ENCODE measurements at places on chromosomes 2 and 18.

- DNase-seq, result no peak
Observed at GRCh38 chr2:205688417-205689200, 6.3 kb downstream of the NRP2 start.

GRCh38 chr2:111225856-111226255 lies 105.1 kb downstream of the BCL2L11 start:
- peak; percentile 17 for DNase-seq

DNA sequence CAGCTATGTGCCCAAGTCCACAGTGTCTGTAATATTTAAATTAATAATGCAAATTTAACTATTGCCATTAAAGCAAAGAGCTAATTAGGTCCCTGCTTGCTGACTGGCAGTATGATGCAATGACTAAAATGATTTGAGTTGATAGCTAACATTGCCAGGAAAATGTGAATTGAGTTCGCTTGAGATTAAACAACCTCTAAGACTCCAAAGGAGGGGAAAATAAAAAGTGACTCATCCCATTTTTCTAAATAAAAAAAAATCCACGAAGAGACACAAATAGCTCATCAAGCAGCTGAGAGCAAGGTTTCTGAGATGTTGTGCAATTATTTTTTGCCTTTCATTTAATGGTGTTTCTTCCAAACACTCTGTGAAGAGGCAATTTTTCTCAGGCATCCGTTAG lies 413.0 kb downstream of the MTX2 start:
- DNase-seq, result no peak

DNA sequence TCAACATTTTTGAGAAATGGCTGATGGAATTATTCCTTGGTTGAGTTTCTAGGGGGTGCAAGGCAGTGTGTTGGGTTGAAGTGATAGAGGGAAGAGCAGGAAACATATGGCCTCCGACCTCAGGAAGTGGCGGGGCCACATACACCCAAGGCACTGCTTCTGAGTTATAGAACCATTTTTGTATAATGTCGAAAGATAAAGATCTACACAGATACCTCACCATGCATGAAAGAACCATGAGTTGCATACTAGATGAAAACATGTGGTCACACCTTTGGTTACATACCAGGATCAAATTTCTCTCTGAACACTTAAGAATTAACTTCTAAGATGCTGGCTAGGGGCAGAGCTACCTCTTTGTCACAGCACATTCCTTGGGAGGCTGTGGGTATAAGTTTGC lies 23.2 kb downstream of the LAMA3 start:
- no peak for DNase-seq

- no peak for DNase-seq
Observed at GRCh38 chr2:241868661-241869081, 858 bp upstream of the RTP5 start.

DNA sequence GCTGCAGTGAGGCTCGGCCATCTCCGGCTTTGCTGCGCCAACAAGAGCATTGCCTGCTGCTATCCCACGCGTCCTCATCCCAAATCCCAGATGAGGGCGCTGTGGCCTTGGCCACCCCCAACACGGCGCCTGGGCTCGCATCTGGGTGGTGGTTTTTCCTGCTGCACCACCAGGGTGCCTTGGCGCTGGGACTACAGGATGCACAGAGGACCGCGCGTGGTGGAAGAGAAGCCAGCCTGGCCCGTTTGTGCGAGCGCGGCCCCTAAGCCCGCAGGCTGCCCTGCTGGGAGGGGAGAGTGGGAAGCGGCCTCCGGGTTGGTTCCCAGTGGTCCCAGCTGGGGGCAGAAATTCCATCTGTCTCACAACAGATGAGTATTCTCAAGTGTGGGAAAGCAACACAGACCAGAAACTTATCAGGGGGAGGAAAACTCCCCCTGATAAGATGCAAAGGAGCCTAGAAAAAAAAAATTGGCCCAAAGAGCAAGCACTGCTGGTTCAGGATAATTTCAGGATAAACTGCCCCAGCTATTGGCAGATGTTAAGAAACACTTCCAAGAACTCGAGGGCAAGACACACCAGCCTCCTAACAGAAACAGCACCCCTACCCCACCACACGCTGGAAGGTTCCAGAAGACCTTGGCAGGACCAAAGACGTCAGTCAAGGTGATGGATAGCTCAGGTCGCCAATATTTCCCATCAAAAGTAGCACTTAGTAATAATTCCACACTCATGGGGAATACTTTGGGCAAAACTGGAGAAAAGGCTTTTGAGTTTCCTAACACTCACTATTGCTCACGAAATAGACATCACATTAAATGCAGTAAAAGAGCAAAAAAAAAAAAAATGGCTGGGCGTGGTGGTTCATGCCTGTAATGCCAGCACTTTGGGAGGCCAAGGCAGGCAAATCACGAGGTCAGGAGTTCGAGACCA lies 152.1 kb downstream of the PXDN start:
- DNase-seq, result no peak

DNA sequence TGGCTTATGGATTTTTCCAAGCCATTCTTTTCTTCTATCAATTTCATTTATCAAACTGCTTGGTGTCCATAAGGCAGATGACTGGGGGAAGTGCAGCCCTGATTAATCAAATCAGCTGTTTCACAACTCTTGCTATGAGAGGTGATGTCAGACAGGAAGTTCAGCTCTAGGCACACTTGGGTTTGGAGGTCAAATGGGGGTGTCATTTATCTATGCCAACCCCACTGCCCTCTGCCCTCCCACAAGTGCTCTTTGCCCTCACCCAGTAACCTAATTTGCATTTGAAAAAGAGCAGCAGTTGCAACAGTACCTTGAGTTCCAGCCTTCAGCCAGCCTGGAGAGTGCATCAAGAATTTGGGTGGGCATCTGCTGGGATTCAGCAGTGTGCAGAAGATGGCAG lies 431.3 kb upstream of the SPRED2 start:
- DNase-seq, result no peak

DNA sequence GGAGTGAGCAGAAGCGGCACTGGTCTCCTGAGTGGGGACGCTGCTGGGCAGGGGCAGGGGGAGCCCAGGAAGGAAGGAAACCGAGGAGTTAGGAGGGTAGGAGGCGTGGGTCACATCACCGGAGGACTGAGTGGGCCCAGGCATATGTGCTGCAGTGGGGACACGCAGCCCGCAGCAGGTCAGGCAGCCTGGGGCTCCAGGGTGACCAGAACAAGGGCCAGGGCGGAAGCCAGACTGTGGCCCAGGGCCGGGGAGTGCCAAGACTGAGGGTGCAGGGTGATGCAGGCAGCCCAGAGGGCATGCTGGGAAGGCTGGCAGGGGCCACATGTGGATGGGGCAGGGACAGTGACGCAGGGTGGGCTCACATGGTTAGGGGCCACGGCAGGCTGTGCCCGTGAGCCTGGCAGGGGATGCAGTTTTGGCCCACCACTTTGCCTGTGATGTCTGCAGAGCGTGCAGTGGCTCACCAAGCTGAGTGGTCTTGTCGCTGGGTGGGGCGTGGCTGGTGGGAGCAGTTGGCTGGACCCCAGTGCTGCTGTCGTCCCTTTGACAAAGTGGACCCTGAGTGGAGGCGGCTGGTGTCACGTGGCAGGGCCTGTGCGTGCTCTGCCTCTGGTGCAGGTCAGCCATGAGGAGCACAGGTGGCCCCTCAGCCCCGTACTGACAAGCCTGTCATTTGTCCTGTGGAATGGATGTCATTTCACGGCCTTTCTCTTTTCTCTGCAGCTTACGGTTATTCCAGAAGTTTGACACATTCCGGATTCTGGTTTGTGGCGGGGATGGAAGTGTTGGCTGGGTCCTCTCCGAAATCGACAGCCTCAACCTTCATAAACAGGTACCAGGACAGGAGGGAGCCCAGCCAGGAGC lies 87.1 kb downstream of the DGKD start:
- no peak for DNase-seq

- no peak for DNase-seq
Observed at GRCh38 chr2:98445177-98445682, 572 bp downstream of the INPP4A start.

DNA sequence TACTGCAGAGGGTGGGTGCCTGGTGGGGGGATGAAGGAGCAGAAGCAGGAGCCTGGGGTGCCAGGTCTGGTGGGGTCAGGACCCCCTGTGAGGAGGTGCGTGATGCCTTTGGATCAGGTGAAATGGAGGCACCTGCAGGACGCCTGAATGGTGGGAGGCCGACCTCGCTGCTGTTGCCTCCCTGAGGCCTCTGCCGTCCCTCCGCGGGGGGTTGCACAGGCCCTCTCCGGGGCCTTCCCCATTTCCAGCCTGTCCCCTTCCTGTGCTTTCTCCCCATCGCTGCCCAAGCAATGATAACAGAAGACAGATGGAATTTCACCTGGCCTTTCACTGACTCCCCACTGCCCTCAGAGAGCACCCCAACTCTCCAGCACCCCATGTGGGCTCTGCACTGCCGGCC lies 259.3 kb downstream of the ALPK2 start:
- no peak for DNase-seq

DNA sequence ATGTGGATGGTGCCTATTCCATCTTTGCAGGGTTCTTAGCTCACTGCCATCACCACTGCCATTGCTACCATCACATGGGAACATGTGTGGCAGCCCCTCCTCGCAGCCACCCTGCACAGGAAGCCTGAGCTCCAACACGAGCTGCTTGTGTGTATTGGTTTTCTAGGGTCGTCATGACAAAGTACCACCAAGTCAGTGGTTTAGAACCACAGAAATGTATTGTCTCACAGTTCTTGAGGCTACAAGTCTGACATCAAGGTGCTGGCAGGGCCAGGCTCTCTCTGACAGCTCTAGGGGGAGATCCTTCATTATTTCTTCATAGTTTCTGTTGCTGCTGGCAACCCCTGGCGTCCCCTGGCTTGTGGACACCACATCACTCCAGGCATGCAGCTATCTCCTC lies 10.3 kb upstream of the IL1R2 start:
- DNase-seq, result no peak

GRCh38 chr2:181378491-181378890 lies 78.7 kb upstream of the ITGA4 start:
- DNase-seq, result no peak

DNA sequence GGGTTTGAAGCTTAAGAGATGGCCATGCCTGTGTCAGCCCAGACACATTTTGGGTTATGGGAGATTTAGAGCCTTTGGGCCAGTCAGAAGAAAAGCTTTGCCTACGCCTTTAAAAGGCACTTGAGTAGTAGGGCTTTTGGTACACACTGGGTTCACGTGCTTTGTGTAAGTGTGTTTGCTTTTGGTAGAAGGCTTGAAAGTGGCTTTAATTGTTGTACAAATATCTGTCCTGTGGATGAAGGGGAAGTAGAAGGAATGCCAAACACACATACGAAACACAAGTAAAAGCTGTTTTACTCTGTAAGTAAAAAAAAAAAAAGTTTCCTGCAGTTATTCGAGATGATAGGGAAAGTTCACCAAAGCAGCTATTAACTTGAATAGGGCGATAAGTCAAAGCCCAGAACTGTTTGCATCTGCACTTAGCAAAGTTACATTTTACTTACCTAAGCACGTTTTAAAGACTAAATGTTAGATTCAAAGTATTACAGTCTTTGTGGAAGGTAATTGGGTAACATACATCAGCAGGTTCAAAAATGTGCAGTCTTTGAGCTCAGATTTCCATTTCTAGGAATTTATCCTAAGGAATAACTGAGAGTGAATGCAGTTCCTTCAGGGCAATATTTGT lies 75.4 kb downstream of the STK25 start:
- no peak for DNase-seq

GRCh38 chr2:137369106-137369505 lies 595.2 kb upstream of the HNMT start:
- no peak for DNase-seq

- no peak for DNase-seq
Observed at GRCh38 chr2:188244383-188244782, 47.3 kb upstream of the GULP1 start.

DNA sequence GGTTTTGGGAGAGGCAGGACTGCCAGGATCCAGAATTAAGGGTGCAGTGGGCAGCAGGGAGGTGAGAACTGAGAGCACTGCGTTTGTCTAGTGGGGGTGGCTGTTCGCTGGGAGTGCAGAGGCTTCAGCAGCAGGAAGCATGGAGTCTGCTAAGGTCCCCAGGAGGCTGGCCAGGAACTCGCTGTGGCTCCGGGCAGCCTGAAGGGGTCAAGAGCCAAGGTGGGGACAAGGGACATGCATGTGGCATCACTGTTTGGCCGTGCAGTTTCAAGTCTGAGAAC lies 43.2 kb upstream of the SEMA4C start:
- DNase-seq, result no peak

DNA sequence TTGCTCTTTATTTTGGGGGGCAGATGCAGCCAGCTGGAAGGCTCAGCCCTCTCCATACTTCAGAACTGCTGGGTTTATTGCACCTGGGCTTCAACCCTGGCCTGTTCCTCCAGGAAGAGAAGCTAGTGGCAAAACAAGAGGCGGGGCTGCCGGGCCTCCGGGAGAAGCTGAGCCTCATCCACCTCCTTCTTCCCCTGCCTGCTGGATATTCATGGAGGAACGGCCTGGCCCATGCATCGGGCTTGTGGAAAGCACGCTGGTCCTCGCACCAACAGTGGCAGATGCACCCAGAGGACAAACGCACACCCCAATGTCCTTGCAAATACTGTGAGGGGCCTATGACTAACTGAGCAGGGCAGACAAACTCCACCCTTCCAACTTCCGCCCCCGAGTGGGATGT lies 30.6 kb downstream of the FAM178B start:
- no peak for DNase-seq

DNA sequence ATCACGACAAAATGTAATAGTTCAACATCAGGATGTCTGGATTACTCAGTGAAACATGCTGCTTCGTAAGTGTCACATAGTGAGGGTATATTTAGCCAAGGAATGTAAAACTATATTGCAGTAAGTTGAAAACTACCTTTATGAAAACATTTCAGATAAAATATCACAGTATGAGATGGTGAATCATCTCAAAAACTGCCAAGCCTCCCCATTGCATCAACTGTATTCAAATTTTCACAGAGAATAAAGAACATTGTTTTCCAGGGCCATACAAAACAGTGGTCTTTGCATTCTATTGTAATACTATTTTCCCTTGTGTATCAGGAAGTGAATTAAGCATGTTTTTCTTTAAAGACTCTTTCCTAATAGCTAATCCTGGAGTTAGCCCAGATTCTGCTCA lies 47.6 kb upstream of the MSTN start:
- no peak for DNase-seq

DNA sequence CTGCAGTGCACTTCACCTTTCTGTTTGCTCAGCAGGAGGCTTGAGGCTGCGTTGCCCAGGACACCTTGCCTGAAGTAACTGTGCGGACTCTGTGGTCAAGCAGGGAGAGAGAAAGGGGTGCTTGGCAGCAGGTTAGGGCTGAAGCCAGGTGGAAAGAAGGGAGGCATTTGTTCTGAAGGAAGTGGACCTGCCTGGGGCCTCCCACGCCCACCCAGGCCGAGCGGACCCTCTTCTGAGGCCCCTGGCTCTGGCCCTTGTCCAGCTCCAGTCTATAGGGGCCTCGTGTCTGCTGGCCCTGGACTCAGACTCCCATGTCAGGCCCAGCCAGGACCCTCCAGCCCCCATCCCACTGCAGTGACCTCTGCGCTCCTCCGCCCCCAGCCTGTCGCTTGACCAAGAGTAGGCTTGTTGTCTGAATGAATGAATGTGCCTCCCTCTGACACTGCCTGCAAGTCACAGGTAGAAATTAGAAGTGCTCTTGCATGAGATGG lies 2.5 kb downstream of the SNED1 start:
- peak; percentile 20 for DNase-seq

Data from liver (tissue), 10 donors.